GM23248 (cell line): ENCODE measurements at places on chromosomes 3 and 15.

GRCh38 chr3:46916278-46916677, 38.8 kb downstream of the PTH1R start:
- DNase-seq = no peak

DNA sequence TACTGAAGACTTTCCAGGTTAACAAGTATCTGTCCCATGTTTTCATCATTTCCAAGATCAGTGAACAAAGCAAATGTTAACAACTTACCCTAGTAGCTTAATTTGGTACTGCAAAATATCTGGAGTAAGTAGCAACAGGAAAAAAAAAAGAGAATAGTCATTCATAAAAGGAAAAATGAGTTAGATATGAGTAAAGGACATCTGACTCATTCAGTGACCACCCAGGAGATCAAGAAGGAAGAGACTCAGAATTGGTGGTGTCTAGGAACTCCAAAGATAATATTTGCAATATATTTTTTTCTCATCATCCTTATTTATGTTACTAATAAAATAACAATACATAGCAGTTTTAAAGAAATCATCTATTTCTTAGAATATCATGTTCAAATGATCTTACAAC, 253.8 kb upstream of the COL8A1 start:
- peak; percentile 41 for DNase-seq

DNA sequence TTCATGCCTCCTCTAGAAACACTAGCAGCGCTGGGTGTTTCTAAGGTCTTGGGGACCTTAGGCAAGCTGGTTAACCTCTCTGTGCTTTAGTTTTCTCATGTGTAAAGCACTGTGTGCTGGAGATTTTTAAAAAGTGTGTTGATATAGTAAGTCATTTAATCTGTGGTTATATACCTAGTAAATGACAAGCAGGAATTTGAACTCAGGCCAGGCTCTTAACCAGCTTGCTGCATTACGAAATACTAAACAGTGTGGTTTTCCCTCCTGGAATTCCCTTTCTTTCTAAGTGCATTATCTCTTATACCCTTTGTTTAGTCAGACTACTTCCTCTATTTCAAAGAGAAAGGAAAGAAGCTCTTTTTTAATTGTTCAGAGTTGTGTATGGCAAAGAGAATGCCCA, 26.5 kb downstream of the NEO1 start:
- DNase-seq = peak; percentile 77

- DNase-seq = no peak
These were observed 111.8 kb upstream of the C15orf61 start for GRCh38 chr15:67409175-67409574.

DNA sequence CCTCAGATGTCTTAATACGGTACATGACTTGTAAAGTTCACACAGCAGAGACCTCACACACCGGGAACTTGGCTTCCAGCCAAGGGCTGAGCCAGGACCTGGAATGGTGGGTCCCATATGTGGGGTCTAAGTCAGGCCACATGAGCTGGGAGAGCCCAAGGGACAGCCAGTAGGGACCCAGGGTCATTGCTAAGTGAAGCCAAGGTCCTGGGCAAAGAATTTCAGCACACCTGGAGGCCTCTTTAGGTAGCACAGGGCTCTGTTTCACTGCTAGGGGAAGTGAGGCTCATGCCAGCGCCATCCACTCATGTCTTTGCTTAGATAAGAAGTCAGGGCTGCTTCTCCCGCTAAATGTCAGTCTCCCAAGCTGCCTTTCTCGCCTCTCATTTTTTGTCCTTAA, 116.6 kb upstream of the TLE3 start:
- no peak for DNase-seq

DNA sequence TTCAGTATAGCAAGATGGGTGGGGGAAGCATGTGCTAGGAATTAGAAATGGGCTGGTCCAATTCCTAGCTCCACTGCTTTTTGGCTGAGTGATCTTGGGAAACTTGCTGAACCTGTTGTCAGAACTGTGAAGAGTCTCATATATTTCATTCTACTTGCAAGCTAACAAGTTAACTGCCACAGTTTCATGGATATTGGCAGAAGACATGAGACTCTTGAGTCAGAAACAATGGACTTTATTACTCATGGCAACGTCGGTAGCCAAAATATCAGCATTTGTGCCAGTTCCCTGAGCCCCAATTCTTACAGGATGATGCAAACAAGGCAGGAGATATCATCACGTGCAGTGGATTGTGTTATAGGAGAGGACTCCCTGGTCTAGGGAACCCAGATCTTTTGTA, 26.6 kb upstream of the PLAAT1 start:
- DNase-seq = peak; percentile 6

DNA sequence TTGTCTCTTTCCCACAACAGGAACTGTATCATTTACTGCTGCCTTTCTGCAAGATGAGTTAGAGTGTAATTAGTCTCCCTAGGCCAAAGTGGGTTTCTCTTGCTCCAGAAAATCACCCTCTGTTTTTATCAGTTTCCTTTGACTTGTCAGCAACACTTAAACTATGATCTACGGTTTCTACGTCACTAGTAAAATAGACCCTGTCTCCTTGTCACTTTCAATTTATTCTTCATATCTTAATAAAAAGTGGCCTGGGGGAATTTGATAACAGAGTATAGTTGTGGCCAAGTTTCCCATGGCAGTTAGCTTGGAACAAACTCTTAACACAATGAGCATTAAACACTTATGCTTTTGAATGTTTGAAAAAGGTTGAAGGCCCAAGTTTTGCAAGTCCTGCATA, 79.6 kb downstream of the CGNL1 start:
- no peak for DNase-seq

GRCh38 chr3:153626158-153626557, 464.1 kb downstream of the RAP2B start:
- no peak for DNase-seq

- DNase-seq = peak; percentile 85
These were observed 23.2 kb upstream of the TATDN2 start for GRCh38 chr3:10224794-10225665.

DNA sequence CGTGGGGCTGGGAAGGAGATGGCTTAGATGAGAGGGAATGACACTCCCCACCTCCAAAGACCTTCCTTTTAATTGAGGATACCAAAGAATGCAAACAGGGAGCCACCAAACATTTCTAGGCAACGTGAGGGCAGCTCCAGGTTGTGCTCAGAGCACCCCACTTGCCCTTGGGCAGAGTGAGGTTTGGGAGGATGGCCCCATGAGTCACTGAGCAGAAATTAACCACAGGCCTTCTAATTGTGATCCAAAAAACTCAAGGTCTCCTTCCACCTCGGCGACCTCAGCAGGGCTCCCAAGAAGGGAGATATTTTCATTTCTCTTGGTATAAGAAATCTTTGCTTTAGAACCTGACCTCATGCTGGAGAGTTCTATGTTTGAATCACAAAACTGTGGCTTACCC, 305.0 kb upstream of the TPM1 start:
- DNase-seq = peak; percentile 43

GRCh38 chr15:80070840-80071239, 11.4 kb downstream of the ZFAND6 start:
- DNase-seq = peak; percentile 72

GRCh38 chr3:139794469-139795265, 116.9 kb upstream of the NMNAT3 start:
- DNase-seq = peak; percentile 28

DNA sequence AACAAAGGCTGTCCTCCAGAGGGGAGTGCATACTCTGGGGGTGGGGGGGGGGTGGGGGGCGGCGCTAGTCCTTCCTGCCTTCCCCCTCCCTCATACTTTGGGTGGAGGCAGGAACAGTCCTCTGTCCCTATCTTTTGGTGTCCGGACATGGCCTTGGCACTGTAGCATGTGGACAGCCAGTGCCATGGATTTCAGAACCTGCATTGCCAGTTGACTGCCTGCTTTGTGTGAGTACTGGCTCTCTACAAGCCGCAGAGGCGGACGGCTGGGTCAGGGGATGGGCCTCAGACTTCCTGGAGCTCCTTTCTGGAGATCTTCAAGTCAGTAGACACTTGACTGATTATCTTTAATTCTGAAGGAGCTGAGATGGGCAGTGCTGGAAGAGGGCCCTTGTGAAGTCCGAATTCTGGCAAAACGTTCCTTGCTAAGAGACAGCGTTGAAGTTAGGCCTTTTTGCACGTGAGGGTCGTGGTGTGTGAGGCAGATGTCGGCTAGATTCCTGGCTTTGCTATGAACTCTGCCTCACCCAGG, 2.5 kb downstream of the CLDN11 start:
- peak; percentile 62 for DNase-seq

- DNase-seq = no peak
These were observed 161.7 kb downstream of the POLR2M start for GRCh38 chr15:57867970-57868798.

DNA sequence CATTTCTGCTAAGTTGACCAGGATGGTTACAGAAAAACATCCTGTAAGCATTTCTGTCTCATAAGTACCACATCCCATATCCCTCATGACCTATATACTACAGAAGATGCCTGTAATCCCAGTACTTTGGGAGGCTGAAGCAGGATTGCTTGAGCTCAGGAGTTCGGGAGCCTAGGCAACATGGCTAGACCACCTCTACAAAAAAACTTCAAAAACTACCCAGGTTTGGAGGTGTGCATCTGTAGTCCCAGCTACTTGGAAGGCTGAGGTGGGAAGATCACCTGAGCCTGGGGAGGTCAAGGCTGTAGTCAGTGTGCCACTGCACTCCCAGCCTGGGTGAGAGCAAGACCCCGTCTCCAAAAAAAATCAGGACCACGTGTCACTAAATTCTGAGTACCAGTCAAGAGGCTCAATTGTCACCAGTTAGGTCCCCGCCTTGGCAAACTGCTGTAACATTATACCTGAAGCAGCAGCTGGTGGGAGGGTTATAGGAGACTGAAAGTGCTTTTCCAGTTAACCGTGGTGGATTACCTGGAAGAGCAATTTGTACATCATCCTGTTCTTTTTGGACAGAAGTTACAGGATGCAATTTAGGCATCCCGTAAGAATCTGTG, 6.2 kb downstream of the RPL32 start:
- no peak for DNase-seq

GRCh38 chr3:39361252-39361927, 21.8 kb upstream of the SLC25A38 start:
- no peak for DNase-seq

- DNase-seq = peak; percentile 62
These were observed 21.0 kb downstream of the ANAPC13 start for GRCh38 chr3:134464689-134465365.

GRCh38 chr3:71928212-71928611, 143.3 kb upstream of the PROK2 start:
- DNase-seq = no peak

DNA sequence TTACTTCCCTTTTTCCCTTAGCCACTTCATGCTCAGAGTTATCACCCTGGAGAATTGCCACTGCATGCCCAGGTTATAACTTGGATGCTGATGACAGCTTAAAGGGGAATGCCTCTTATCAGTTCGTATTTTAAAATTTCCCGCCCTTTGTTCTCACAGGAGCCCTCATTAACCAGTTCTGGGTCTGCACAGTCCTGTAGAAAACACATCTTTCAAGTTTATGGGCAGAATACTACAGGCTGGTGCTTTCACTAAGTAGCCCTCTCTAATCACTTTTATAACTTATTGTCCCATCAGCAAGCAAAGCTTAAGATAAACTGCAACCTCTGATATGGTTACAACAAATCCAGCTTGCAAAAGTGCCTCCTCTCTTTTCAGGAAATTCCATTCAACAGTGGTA, 587.3 kb upstream of the UBE2E2 start:
- DNase-seq = no peak

DNA sequence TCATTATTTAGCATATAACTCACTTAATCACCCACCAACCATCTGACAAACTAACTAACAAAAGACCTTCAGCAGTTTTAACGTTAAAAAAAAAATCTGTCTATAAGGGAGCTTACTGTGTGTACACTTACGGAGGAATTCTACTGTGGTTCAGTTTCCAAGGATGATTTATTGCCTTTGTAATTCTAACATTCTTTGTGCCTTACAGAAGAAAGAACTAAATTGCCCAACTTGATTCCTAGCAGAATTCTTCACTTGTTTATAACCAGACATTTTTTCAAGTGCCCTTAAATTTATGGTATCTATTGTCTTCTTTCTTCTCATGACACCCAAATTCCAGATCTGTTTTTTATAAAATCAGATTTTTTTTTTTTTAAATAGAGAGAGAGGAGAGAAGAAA, 119.7 kb upstream of the IGSF10 start:
- DNase-seq = peak; percentile 88

DNA sequence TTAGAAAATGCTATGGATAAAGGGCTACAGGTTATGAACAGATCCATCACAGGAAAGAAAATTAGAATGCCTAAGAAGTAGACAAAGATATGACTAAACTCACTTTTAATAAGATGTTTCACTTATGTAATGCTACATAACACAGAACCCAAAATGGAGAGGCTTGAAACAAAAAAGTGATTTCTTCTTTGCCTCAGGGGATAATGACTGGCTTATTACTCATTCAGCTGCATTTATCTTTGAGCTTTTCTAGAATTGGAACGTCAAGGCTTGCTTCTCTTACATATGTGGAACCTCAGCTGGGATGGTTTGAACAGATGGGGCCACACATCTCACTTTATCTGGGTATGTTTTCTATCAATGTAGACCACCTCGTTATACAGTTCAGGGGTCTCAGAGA, 120.6 kb upstream of the EPHA3 start:
- peak; percentile 79 for DNase-seq

DNA sequence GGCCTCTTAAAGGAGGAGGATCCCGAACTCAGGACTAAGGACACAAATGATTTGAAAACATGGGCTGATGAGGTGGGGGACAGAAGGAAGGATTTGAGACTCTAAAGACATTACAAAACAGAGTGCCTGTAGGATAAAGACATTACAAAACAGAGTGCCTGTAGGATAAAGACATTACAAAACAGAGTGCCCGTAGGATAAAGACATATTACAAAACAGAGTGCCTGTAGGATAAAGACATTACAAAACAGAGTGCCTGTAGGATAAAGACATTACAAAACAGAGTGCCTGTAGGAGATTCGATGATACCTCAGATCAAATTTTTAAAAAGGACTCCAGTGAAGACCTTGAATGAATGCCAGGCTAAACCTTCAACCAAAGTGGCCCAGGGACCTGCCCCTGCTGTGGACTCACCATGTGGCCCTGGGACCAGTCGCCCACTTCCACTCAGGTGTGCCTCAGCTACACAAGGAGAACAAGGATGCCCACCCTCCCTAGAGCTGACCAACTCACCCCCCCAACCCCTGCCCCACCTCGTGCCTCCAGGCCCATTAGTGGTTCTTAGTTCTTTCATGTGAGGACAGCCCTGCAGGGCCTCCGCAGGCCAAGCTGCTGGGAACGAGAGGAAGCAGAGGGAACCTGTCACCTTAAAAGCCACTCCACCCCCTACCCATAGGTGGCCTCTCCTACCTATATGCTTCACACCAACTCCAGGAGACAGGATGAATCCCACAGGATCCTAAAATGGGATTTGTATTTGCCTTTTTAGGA, 59.8 kb downstream of the SH3BP5 start:
- DNase-seq = no peak

DNA sequence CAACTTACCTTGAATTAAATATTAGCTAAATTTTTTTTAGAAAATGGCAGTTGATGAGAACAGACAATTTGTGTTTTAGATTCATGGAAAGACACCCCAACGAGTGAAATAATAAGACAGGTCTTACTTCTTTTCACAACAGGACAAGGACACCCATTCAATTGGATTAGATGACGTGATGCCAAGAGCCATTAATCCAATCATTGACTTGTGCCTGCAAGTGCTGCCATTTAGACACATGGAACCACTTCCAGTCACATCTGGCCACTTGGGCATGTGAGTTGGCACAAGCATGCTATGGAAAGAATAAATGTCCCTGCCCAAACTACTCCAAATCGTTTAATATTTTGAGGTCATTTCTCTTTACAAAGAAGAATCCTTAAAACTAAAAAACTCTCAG, 1308.8 kb downstream of the ROBO2 start:
- DNase-seq = no peak

GRCh38 chr3:69831737-69832136, 92.5 kb downstream of the MITF start:
- DNase-seq = no peak
